CD4-positive, alpha-beta T cell (primary cell): ENCODE measurements at places on chromosomes 5 and 9.

- no peak for DNase-seq
Observed at GRCh38 chr9:8362250-8362649, 562.7 kb upstream of the DMAC1 start.

- no peak for DNase-seq
Observed at GRCh38 chr5:180250329-180250728, 41.3 kb upstream of the RASGEF1C start.

DNA sequence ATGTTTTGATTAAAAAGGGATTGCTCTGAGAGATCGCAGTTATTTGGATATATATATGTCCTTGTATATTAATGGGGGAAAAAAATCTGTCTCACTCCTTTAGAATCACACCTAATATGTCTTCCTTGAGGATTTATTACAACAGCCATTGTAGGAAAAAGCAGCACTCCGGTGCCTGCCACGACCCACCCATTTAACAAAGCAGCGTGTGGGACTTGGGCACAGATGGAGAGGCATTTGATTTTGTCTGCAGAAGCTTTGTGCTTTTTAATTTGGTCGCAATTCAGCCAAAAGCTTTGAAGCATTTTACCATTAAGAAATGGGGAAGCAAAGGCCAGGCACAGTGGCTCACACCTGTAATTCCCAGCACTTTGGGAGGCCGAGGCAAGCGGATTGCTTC lies 159.2 kb downstream of the SMARCA2 start:
- no peak for DNase-seq

DNA sequence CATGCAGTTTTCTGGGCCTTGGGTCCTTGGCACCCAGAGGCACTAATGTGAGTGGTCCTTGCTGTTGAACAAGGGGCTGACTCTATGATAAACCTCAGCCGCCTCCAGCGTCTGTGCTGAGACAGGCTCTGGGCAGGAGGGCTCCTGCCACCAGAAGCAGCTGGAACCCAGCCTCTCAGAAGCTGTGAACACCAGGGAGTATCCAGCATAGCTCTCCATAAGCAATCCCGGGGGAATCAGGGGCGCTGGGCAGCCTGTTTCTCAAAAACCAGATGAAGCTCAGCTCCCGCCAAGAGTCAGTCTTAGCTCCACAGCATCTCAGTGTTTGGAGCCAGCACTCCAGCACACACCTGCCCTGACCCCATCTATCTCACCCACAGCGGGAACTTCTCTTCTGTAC lies 170.2 kb downstream of the HSPA4 start:
- DNase-seq, result no peak

- peak; percentile 82 for DNase-seq
Observed at GRCh38 chr5:172106511-172107356, 81.3 kb downstream of the STK10 start.

DNA sequence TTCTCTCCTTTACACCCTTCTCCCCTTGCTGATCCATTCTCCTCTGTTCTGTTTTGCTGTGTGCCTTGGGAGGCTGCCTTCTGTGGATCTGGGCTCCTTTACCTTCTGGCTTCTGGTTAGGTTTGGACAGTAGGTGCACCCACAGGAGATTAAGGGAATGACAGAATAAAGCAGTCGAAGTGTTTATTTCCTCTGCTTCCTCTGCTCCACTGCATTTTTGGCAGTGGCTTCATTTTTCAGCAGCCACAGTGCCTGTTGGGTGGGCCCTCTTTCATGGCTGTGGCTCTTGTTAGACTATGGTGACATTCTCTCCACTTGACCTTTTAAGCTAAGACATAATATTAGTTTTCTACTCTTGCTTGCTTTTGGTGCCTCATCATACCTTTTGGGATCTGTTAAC lies 144.1 kb downstream of the CCDC171 start:
- DNase-seq, result no peak

DNA sequence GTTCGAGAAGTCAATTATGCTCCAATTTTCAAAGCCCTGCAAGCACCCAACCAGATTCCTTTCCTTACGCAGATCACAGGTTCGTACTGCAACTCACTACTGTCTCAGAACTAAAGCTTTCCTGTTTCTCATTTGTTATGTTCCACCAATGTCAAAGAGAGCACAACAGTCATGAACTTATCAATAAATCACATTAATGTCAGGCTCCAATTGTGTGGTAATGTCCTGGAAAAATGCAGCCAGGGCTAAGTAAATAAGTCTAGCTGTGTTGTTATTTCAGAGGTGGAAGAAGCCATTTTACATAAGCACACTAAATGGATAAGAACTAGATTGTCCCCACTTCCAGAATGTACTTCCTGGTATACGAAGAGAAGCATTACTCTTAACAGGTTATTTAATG lies 488.6 kb upstream of the PTGER4 start:
- no peak for DNase-seq

- no peak for DNase-seq
Observed at GRCh38 chr5:132800545-132800944, 12.6 kb upstream of the SOWAHA start.

GRCh38 chr9:124149992-124150391 lies 107.8 kb upstream of the NEK6 start:
- no peak for DNase-seq

DNA sequence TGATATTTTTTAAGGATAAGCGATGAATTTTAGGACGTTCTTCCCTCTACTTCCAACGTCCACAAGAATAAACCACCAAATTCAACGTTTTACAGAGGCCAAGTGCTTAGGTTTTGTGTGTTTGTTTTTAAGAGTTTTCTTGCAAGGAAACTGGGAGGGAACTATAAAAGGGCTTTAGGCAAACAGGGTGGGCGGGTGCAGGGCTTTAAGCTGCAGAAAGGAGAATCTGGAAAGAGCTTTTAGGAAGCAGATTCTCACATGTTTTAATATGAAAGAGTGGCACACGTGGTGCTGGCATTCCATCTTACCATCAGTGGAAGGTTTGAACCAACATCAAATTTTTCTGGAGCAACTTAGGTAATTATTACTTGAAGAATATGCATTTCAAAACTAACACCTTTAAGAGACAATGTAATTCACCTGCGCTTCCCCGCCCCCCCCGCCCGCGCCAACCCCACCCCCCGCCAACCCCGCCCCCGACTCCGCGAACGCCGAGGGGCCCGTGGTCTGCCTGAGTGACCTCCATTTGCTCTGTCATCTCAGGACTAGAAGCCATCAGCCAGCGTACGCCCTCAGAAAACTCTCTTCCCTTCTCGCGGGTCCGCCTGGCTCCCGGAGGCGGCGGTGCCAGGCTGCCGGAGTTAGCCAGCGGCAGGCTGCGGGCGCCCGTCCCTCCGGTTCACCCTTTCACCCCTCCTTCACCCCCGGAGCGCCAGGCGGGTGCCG lies 911 bp upstream of the PIK3R1 start:
- DNase-seq, result no peak

DNA sequence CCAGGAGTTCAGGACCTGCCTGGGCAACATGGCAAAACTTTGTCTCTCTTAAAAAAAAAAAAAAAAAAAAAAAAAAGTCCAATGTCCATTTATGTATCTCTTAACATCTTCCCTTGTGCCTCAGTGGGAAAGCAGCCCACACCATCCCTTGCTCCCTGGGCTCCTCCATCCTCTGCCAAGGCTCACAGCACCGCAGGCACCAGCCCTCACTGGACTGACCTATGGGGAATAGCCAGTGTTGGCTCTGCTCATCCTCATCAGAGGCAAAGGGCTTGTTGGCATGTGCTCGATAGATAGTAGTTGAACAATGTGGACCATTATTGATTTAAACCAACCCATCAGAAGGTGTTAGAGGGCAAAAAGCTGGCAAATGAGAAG lies 61.8 kb upstream of the LRRTM2 start:
- no peak for DNase-seq

- DNase-seq, result no peak
Observed at GRCh38 chr9:114120192-114121014, 21.3 kb upstream of the KIF12 start.
